CD4-positive, alpha-beta T cell treated with Interleukin-2 at 100 ng/mL for 4 hours (primary cell): ENCODE measurements at places on chromosomes 5 and 9.

DNA sequence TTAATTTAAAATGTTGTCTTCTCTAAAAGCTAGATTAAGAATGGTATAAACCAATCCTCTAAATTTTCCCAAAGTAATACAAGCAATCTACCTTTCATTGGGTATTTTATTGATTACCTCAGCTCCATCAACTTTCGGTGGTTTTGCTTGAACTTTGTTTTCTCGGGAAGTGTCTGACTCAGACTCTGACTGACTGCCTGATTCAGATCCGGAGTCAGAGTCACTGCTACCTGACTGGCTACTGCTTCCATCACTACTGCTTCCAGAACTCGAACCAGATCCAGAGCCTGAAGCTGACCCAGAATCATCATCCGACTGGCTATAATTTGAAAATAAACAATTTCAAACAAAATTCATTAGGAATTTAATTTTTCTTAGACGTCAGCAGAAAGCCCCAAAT is 24.0 kb downstream of the CHD1 start:
- peak; percentile 28 for DNase-seq

GRCh38 chr9:132609184-132609583 is 26.8 kb downstream of the BARHL1 start:
- DNase-seq = no peak

DNA sequence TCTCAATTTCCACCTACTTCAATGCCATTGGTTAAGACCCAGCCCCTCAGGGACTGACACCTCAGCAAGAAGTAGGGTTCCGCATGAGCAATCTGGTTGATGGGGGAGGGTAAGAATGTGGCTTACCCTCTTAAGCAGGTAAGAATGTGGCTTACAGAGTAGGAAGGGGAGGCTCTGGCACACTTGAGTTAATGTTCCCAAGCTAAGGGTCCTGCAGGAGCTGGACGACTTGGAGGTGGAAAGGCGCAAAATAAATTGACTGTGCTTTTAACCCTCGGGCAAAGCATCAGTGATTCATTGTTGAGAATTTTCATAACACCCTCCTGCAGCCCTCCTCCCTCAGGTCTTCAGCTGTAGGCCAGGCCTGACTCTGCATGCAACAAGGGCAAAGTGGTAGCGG is 24.9 kb upstream of the ADRA1B start:
- no peak for DNase-seq

DNA sequence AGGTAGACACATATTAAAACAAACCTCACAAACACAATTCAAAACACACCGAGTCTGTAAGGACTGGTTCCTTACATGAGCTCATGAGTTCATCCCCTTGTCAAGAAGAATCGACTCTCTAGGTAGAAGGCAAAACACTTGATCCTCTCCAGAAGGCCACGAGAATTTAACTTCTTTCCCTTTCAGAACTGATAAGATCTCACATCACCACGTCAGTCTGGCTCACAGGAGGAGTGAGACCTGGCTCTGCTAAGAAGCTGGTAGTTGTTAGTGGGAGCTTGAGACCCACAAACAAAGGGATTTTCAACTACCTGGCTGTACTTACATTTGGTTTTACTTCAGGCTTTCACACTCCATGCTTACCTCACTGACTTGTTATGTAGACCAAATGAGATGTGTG is 459.2 kb downstream of the ARHGEF28 start:
- DNase-seq = no peak

DNA sequence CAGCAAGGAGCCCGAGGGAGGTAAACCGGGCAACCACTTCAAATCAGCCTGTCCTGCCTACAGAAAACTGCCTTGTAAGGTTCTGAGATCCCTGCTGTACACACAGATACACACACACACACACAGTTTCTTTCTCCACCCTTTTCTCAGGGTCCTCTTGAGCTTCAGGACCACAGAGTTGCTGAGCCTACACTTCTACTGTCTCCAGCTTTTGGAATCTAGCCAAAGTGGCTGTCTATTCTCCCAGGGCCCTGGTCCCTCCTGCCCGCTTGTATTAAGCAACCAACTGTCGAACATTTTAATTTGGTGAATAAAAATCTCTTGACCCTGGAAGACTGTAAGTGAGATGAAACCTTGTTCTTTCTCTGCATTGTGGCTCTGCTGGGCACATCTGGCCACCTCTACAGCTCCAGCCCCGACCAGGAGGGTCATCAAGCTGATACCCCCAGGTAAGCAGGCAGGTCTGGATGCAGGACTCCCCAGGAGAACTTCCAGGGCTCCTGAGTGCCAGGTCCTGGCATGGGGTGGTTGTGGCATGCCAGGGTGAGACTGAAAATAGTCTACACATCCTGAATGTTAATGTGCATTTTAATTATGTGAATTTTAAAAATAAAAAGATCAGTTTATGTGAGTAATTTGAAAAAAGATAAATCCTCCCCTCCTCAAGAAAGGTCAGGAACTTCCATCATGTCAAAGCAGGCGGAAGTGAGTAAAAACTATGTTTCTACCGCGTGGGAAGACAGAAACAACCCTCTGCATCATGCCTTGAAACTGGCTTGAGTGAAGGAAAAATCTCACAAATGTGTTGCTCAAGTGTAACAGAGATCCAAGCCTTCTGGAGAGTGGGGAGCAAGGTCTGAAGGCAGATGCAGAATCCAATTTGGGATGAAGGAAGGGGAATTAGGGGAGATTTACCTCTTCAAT is 15.0 kb upstream of the S1PR3 start:
- no peak for DNase-seq

DNA sequence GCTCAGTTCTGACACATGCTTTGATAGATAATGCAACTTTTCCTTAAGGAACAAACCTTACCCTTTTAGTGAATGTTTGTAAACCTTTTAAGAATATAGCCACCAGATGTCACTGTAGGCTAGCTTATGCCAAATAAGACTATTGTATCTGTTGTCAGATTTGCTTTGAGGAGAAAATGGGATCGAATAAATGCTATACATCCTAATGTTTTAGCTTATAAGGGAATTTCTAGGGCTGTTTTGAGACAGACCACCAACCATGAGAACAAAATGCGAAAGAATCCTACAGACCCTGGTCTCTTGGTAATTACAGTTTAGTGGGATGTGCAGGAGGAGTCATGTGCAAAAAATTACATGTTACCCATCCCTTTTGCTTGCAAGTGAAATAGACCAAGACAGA is 127.6 kb upstream of the NMUR2 start:
- DNase-seq = peak; percentile 32

GRCh38 chr5:23234197-23234596 is 273.2 kb upstream of the PRDM9 start:
- DNase-seq = no peak

GRCh38 chr9:93459432-93459847 is 6.1 kb upstream of the FAM120AOS start:
- DNase-seq = no peak

- no peak for DNase-seq
Measured at GRCh38 chr9:9499546-9499945, 1113.3 kb downstream of the PTPRD start.

- DNase-seq = no peak
Measured at GRCh38 chr5:9337928-9338595, 207.8 kb downstream of the SEMA5A start.

GRCh38 chr9:112369817-112370216 is 10.1 kb upstream of the HSDL2 start:
- no peak for DNase-seq

DNA sequence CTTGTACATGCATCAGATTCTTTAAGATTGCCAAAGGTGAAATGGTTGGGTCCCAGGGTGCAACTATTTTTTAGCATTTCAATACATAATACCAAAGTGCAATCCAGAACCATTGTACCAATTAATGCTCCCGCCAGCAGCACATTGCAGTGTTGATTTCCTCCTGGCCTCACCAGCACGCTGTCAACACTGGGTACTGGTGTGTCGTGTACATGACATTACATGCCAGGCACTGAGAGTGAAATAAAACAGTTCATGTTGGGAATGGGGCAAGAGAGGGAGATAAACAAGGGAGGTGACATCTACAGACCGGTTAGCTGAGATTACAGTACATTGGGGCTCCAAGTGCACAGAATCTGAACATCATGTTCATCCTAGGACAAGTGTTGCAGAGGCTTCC is 37.8 kb downstream of the HMGCS1 start:
- DNase-seq = no peak

GRCh38 chr5:95850391-95850894 is 27.9 kb upstream of the GLRX start:
- no peak for DNase-seq

GRCh38 chr9:107249131-107249533 is 33.9 kb upstream of the RAD23B start:
- no peak for DNase-seq

DNA sequence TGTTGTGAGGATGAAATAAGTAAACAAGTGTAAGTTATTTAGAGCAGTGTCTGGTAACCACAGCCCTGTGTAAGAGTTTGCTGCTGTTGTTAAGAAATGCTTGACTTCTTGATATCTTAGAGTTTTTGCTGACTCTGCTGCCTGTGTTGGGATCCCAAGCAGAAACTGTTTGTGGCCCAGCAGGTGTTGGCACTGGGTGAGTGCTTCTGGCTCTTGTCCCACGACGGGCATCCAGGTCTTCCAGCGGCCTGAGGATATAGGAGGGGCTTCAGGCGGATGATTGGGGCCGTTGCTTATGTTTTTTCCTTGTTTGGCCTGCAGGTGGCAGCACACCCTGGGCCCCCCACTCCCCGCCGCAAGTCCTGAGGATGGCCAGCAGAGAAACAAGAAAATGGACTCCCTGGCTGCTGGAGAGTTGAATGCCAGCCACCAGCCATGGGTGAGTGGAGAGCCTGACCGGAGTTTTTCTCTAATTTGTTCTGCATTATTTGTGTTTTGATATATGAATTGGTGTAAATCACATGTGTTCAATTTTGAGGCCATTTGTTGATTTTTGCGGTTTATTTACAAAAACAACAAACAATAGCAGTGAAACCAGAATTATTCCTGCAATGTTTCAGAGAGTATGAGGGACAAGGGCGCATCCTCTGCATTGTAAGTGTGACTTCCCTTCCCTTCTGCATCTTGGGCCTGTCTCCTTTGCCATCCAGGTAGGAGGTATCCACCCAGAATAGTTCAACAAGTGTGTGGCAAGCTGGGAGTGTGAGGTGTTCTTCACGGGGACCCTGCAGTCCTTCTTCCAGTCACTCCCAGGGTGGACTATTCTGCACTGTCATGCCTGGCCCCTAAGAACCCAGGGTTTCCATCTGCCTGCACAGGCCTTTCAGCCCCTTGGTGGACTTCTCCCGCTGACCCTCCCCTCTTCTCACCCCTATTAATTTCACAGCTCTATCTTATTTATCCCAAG is 50.3 kb downstream of the SLC22A5 start:
- DNase-seq = peak; percentile 65

DNA sequence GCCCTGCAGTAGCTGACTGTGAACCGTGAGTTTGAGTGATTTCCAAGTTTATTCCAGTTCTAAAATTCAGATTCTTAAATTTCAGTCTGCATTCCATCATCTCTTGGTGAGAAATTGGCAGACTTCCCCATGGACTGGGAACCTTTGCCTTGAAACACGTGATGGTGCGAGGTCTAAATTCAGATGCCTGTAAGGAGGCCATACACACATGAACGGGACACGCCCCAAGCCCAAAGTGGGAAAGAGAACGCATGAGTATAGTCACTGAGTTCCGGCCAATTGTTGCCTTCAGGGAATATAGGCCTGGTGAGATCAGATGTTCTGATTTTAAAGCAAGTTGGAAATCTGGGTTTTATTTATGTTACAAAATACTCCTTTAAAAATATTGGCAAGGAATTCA is 1084.4 kb upstream of the WWC1 start:
- no peak for DNase-seq
